HEK293T (cell line): ENCODE measurements at places on chromosomes 13 and 19.

DNA sequence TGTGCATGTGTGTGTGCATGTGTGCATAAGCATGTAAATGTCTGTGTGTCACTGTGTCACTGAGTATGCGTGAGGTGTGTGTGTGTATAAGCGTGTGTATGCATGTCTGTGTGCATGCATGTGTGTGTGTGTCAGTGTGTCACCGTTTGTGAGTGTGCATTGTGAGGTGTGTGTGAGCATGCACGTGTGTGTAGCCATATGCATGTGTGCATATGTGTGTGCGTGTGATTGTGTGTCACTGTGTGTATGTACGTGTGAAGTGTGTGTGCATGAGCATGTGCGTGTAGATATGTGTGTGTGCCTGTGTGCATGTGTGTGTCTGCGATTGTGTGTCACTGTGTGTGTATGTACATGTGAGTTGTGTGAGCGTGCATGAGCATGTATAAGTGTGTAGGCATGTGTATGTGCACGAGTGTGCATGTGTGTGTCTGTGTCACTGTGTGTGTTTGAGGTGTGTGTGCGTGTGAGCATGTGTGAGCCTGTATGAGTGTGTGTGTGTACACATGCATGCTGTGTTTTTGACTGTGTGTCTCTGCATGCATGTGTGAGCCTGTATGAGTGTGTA, 144.5 kb downstream of the NALCN start:
- DNase-seq = no peak

- no peak for DNase-seq
Observed at GRCh38 chr13:79456656-79457365, 24.1 kb upstream of the NDFIP2 start.

GRCh38 chr19:46784262-46785053, 3.9 kb downstream of the SLC1A5 start:
- peak; percentile 78 for DNase-seq

- DNase-seq = no peak
Observed at GRCh38 chr13:113936166-113936965, 37.5 kb downstream of the C13orf46 start.

DNA sequence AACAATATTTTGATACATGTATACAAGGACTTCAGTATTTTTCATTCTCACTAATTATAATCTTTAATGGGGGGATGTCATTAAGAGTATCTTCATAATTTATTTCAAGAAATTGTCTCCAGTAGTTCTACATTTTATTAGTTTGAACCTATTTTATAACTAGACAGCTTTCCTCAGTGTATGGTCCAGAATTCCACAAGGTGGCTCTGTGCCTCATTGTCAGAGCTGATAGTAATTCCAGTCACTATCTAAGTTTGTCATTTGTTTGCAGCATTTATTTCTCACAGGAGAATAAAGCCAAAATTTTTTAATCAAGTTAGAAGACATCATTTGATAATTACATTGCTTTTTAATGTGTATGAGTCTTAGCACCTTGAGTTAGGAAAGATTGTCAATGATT, 1633.0 kb upstream of the PCDH20 start:
- DNase-seq = peak; percentile 32

DNA sequence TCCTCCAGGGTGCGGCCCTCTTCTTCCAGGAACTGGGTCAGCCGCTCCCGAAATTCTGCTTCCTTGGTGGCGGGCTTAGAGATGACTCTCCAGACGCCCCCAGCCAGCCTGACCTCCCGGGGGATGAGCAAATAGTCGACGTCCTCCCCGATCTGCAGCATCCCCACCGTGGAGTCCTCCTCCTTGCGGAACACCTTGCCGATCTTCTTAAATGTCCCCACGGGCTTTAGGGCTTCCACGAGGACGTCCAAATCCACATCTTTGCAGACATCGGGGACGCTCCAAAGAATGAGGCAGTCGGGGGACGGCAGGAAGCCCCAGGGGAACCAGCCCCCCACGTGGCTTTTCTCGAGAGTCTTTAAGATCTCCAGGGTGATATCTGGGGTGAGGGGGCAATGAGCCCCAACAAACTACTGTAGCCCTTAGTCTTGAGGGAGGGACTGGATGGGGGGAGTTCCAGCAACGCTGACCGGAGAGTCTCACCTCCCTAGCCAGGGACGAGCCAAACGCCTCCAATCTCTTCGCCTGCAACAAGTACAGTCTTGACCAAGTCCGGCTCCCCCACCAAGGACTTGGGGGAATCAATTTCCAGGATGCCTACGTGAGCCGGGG, 608 bp downstream of the CCDC8 start:
- DNase-seq = no peak

DNA sequence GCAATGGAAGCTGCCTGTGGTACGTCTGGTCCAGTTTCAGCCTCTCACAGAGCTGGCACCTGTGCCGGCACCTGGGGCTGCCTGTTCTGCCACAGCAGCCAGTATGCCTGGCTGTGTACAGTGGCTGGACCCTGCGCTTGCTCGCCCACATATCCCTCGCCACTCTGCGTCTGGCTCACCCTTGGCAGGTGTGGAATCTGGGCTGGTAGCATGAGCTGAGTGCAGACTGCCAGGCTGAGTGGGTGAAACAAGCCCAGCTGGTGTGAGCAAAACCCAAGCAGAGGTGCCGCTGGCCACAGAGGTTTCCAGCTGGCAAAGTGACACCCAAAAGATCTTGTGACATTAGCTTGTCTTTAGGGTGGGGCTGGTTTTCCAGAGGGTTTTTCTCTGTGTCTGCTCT, 80.7 kb downstream of the ING1 start:
- no peak for DNase-seq

DNA sequence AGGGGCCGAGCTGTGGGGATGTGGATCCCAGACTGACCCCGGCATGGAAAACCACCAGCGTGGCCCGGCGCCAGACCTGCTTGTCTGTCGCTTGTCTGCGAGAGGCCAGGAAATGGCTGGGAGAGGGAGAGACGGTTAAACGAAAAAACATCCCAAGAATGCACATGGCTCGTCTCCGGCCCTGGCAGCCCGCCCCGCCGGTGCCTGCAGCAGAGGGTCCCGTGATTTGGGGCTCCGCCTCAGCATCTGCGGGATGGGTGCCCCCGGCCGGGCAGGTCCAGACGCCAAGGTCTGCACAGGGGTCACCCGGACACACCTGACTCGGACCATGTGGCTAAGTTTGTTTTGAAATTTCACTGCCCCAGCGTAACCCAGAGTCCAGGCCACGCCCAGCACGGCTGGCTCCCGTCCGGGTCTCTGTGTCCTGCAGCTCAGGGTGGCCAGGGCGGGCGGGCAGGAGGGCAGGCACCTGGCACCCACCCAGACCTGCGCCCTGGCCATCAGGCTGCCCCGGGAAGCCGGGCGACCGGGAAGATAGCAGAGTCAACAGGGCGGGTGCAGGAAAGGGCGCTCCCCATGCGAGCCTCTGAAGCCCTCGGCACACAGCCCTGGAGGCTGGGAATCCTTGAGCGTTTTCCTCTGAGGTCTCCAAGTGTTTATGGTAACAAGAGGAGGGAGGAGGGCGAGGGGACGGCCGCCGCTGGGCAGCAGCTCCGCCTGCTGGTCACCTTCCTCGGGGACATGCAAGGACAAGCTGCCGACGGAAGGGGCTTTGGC, 103.2 kb downstream of the GADD45B start:
- DNase-seq = peak; percentile 80

DNA sequence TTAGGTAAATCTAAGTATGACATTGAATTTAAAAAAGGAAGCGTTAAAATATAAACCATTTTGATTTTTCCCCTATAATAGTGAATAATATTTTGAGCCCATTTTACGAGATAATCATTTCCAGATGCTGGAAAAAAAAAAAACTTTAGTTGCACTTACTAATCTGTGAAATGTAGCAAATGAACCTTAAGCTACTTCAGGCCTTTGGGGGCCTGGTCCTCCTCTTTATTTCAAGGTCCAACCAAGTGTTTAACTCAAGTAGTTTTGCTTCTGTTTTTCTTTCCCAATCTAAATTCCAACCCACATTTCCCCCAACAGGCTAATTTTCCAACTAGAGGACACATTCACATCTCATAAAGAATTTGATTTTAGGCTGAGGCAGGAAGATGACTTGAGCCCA, 101.2 kb downstream of the TNFRSF19 start:
- no peak for DNase-seq

GRCh38 chr19:5165697-5166019, 175.0 kb downstream of the PTPRS start:
- DNase-seq = no peak

DNA sequence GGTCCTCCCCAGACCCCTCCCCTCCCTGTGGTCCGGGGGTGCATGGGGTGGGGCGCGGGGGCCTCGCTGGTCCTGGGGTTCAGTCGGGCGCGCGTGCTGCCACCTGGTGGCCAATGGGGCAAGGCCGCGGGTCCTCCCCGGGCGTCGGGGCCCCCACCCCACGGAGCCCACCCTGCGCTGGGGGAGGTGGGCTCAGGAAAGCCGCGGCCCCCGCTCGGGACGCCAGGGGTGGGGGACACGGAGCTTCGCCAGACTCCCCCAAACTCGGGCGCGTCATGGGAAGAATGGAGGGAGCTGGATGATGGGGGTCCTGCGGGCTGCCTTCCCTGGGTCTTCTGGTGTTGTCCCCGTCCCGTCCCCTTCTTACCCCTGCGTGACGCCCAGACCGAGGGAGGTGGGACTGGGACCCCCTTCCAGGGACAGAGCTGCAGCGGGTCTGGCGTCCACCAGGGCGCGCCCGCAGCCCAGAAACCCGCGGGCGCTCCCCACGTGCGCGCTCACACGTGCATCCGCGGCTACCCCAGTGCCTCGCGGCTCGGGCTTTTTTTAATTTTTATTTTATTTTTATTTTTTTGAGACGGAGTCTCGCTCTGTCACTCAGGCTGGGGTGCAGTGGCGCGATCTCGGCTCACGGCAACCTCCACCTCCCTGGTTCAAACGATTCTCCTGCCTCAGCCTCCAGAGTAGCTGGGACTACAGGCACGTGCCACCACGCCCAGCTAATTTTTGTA, 19.8 kb upstream of the TCF3 start:
- peak; percentile 69 for DNase-seq

- DNase-seq = no peak
Observed at GRCh38 chr19:3433313-3433712, 47.0 kb downstream of the SMIM24 start.

- no peak for DNase-seq
Observed at GRCh38 chr19:8611877-8612806, 1.6 kb upstream of the ADAMTS10 start.

DNA sequence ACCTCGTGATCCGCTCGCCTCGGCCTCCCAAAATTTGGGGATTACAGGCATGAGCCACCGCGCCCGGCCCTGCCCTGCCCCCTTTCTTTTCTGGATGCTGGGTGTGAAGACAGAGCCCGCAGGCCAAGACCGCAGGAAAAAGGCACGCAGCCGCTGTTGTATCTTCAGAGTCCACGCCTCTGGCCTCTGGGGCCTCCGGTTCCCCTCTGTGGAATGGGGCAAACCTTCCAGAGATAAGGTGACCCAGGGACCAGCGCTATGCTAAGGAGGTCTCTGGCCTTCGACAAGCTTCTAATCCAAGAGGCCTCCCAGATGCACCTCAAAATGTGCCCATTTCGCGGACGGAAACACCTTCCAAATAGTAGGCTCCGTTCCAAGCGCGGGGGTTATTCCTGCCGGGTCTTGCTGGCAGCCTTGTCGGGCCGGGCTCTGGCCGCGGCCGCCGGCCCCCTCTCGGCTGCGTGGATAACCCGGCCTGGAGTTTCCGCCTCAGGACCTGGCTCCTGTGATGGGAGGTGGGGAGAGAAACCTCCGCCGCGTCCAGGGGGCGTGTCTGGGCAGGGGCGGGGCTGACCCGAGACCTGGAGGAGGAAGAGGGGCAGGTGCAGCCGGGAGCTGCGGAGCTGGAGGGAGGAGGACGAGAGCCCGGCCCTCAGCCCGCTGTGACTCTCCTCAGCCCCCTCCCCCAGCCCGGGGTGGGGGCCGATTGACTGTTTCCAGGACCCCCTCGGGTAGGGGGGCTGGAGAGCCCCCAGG, 13.1 kb downstream of the TJP3 start:
- peak; percentile 94 for DNase-seq

GRCh38 chr13:108439556-108439955, 170.0 kb downstream of the TNFSF13B start:
- no peak for DNase-seq

GRCh38 chr19:4018775-4019504, 11.4 kb downstream of the PIAS4 start:
- no peak for DNase-seq

- DNase-seq = no peak
Observed at GRCh38 chr19:31543456-31543855, 194.2 kb upstream of the TSHZ3 start.

GRCh38 chr19:17953869-17954268, 13.0 kb upstream of the KCNN1 start:
- no peak for DNase-seq

GRCh38 chr19:20247016-20247683, 80.1 kb downstream of the ZNF486 start:
- DNase-seq = no peak

GRCh38 chr19:3360421-3361383, 5.7 kb upstream of the NFIC start:
- no peak for DNase-seq

- no peak for DNase-seq
Observed at GRCh38 chr19:15280048-15280725, 47.9 kb upstream of the EPHX3 start.

GRCh38 chr13:39385154-39385553, 217.8 kb downstream of the LHFPL6 start:
- DNase-seq = no peak

- DNase-seq = no peak
Observed at GRCh38 chr19:41978470-41978869, 15.6 kb downstream of the ATP1A3 start.

DNA sequence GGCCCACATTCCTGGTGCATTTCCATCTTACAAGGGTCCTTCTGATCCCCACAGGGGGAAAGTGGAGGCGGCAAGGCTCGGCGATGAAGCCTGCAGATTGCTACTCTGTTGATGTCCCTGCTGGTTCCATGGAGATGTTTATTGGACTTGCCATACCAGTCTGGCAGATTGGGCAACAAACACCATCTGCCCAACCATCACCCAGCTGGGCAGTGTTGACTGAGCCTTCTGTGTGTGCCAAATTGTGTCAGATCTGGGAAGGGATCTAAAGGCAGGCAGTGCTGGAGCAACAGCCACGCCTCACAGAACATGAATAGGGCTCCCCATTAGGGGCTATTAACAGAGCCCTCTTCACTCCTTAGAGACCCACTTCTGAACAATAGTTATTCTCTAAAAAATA, 35.0 kb downstream of the FLT1 start:
- no peak for DNase-seq
